ENCODE measurements at places on chromosomes 12 and 14.

DNA sequence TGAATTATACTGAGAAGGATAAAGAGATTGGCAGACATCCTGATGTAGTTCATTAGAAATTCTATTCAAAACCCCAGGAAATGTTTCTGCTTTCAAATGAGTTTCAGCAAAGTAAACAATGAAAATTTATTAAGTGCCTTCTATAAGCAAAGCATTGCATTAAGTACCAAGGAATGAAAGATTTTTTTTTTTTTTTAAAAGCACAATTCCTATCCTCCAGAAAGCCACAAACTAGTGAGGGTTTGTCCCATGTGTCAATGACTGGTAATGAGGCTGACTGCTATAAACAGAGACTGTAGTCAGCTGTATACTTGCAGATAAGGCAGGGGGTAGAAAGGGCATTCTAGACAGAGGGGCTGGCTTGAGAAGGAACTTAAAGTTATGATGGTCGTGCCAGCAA is 6.7 kb downstream of the ANO4 start:
- DNase-seq, result no peak

- DNase-seq, result no peak
Observed at GRCh38 chr12:72241552-72241951, 30.6 kb upstream of the TRHDE start.

DNA sequence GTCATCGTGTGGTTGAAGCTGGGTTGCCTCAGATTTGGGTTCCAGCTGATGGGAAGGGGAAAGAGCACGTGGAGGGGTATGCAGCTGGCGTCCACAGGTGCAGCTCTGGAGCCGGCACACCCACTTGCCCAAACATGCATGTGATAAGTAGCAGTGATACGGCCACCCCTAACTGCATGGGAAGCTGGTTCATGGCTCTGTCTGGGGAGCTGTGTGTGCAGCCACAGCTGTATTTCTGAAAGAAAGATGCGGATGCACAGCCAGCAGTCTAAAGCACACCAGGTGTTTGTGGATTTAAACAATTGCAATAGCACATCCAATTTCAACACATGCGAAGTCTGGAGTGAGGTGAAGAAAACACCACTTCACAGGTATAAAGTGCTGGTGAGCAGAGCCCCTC is 181.4 kb downstream of the EFCAB11 start:
- no peak for DNase-seq

GRCh38 chr14:96554315-96554910 is 52.2 kb downstream of the PAPOLA start:
- DNase-seq, result no peak

GRCh38 chr14:92950773-92951172 is 27.8 kb downstream of the CHGA start:
- DNase-seq, result no peak

Measured in stimulated activated CD4-positive, alpha-beta T cell treated with anti-CD3 and anti-CD28 coated beads, Interleukin-2, amount 100 ng/mL, for 24 hours (primary cell).